ENCODE measurements at places on chromosomes 3 and 15.

DNA sequence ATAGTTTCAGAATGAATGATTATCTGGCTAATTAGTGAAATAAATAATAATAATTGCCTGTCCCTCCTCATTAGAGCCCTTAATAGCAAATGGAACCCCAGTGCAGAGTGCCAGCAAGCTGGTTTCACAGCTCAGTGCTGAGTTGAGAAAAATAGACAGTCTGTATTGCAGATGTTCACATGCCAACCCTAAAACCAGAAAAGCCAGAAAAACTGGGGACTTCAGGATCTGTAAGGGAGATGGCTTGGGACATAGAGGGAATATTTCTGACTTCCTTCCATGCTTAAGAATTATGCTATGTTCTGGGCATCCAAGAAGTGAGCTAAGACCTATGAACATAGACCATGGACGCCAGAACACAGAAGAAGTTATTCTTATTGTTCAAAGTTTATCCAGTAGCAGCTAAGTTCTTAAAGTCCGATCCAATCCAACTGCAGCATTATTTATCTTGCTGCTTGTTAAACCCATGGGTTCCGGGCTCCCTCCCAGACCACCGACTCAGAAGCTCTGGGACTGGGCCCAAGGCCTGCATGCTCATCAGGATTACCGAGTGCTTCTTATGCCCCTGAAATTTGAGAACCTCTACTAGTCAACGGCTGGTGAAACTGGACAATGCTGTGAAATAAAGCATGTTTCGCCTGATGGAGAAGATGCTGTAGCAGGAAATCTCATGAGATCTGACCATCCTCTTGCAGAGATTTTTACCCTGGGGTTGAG, 158.3 kb downstream of the FOXB1 start:
- DNase-seq = no peak

- no peak for DNase-seq
These were observed 10.3 kb downstream of the ACSBG1 start for GRCh38 chr15:78224023-78224411.

DNA sequence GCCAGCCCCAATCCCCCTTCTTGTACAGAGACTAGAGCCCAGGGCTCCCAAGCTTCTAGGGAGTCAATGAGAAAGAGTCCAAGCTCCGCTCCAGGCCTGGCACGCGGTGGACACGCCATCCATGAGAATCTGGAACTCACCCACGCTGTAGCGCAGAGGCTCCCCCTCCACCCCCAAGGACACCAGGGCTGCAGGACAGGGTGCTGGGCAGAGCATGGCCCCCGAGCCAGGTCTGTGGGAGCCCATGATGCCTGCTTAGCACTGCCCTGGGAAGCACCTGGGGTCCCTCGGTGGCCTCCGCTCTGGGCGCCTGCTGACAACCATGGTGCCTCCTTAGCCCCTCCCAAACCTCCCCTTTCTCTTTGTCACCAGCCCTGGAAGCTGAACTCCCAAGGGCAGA, 28.5 kb downstream of the ACSBG1 start:
- DNase-seq = no peak

GRCh38 chr3:144364737-144365136, 393.1 kb downstream of the DIPK2A start:
- DNase-seq = no peak

GRCh38 chr3:186967686-186968085, 37.4 kb downstream of the ST6GAL1 start:
- DNase-seq = no peak

DNA sequence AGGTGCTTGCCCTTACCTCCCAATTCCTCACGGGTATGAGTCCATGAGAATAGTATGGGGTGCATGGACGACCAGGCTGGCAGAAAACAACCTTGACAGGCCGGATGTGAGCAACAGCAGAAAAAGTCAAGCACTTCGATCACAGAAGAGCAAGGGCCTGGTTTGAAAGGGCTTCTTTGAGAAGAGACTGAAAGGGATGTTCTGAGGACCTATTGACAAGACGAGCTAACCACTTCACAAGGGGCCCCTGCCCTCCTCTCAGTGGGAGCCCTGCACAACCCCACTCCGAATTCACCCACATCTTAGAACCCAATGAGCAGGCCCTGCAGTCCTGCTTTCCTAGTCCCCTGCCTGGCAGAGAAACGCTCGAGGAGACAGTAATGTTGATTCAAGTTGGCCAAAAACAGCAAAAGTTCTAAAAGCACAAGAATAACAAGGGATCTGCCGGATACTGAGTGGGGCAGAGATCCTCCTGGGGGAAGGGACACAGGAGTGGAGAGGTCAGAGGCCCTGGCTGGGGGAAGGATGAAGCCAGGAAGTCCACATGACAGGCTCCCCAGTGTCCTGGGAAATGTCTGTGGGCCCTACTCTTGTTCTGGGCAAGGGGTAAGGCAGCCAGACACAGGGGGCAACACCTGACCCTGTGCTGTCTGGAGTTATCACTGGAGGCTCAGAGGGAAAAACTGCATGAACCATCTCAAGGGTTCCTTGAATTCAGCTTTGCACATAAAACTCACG, 14.8 kb upstream of the CX3CR1 start:
- DNase-seq = no peak

Data from SJSA1 (cell line).